ENCODE measurements at places on chromosomes 2 and 18.

DNA sequence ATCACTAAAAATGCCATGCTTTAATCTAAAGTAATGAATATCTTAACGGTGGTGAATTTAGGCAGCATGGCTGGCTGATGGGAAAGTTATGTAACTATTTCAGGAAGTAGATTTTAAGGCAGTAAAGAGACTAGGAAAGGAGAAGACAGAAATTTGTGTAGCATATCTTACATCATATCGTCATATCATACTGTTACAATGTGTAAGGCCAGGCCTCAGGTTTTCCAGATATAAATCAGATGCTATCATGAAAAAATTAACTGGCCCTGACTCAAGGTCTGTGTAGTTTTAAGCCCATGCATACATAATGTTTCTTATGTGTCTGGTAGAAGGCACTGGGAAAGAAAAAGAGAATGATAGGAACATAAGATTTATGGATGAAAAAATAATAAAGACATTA, 8.9 kb upstream of the FAP start:
- no peak for DNase-seq

- no peak for DNase-seq
These were observed 201.8 kb upstream of the GALNT5 start for GRCh38 chr2:157055660-157056199.

GRCh38 chr2:62972601-62973000, 78.0 kb upstream of the OTX1 start:
- DNase-seq = no peak

- no peak for DNase-seq
These were observed 24.8 kb downstream of the MRPL35 start for GRCh38 chr2:86223927-86224560.

- DNase-seq = no peak
These were observed 131.1 kb upstream of the RIOK3 start for GRCh38 chr18:23321996-23322395.

DNA sequence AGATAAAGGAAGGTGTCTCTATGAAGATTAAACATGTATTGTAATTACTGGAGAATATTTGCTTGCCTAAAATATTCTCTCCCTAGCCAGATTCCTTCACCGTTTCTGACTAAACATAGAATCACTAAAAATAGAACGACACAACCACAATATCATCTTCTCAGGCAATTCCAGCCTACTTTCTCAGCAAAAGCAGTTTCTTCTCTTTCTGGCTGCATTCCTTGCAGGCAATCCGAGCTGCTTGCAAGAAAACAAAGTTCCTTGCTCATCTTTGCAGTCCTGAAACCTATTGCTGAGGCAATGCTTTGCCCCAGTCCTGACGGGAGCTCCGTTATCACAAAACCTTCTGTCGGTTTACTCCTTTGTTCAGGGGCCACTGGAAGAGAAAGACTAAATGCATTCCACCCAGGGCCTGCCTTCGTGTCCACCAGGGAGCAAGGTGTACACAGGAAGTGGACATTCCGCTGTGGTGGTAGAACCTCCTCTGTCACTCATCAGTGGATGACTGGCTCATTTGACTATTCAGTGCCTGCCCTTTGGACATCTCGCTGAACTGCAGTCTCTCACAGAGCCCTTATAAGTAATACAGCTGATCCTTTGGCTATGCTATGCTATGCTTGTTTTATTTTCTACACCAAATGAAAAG, 239.2 kb upstream of the DOK6 start:
- no peak for DNase-seq

DNA sequence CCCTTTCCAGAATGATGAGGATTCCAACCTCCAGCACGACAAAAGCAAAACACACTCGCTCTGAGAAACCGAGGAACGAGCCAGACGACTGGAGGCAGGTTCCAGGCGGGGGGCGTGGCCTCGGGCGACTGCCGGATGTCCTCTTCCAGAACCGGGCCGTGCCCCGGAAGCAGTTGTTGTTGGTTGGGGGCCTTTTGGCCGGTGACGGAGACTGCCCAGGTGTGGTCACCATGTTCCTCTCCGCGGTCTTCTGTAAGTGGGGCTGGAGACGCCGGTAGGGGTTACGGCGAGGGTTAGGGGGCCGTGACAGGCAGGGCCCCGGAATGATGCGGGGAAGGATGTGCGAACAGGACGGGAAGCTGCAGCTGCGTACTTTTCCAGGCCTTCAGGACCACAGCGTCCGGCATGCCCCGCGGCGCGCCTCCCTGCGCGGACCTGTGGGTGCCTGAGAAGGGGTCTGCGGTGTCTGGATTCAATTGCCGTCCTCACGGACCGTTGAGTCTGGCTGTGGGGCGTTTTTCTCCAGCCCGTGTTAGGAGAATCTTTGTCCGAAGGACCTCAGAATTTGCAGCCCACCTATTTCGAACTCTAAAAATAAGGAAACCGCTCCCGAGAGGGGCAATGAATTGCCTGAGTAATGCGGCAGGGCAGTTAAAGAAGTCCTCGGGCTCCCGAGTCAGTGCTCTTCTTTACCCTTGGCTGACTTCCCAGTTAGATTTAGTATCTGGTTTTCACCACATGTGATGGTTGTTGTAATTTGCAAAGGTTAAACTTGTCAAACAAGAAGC, at the start of gene MRPL33:
Gene MRPL33, plus strand, starts transcription at position 172 of the 788 bp plus-strand sequence. Its CDS starts 59 bp downstream, at position 231.
- peak; percentile 78 for DNase-seq

- DNase-seq = no peak
These were observed 87.9 kb downstream of the WDPCP start for GRCh38 chr2:63500398-63500797.

DNA sequence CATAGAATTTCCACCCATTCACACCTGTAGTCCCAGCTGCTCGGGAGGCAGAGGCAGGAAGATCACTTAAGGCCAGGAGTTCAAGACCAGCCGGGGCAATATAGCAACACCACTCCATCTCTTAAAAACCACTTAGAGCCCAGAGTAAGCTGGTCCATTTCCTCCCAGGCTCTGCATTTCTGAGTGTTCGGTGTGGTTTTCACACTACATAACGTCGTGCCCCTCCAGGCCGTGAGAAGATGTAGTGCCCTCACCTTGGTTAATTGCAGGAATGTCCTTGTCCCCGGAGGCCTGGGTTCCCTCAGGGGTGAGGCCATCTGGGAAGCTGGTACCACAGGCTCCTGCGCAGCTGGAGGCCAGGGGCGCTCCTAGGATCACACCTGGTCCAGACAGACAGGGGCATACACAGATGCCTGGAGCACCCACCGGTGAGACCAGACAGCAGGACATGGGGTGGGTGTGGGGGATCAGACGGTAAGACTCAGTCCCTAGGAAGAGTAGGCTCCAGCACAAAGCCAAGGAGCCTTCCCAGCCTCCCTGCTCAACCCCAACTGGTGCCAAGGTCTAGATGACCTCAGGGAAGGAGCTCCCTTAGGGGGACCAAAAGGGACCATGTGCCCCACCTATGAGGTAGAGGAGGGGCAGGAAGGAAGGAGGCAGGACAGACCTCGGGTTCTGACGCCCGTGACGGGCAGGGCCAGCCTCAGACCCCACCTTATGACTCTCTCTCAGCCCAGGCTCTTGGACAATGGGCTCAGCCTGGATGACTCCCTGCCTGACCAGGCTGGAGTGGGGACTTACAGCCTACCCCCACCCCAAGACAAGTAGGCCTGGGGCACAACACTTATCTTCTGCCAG, 752 bp downstream of the ASTL start:
- no peak for DNase-seq

GRCh38 chr2:18752667-18753422, 163.5 kb upstream of the NT5C1B start:
- no peak for DNase-seq

GRCh38 chr2:9089831-9090230, 86.3 kb upstream of the MBOAT2 start:
- DNase-seq = no peak

DNA sequence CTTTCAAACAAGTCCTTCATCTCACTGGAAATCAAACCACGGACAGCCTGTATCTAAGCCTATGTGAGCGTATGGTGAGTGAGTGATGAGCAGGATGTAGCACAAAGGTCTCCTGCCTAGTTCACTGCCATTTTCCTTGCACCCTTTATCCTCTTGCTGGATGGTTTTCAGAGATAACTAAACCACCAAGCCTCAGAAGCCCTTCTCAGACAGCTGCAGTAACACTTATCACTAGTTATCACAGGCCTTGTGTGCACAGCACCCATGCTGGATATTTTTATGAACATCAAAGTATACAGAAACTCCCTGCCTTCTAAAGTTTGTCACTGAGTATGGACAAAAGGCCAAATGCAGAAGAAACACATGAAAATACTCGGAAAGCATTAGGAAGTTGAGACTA, 69.5 kb downstream of the C1D start:
- DNase-seq = peak; percentile 81

GRCh38 chr2:100205174-100205573, 62.8 kb upstream of the AFF3 start:
- DNase-seq = no peak

DNA sequence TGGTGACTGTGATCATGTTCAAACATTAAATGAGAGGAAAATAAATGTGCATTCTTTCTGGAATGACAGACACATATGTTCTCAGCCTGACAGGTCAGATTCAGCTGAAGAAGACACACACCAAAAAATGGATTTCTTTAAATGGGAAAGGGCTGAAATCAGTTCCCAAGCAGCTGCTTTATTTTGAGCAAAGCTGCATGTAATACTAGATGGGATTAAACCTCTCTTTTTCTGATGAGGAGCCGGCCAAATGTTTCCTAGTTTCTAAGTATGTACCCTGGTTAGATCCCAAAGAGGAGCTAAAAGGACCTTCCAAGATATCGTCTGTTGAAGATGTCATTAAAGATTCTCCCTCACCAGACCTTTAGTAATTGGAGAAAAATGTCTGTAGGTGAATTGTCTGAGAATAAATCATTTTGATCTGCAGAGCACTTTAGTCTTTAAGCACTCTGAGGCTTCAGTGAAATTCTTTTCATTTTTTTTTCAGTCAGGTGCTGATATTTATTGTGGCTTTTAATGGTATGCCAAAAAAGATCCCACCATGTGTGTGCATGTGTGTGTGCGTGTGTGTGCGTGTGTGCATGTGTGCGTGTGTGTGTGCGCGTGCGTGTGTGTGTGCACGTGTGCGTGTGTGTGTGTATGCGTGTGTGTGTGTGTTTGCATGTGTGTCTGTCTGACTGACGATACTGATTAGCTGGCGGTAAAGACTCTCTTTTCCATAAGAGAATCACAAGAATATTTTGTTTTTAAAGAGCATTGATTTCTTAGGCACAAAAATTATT, 175.8 kb downstream of the IRS1 start:
- no peak for DNase-seq

- DNase-seq = no peak
These were observed 95.9 kb downstream of the NEB start for GRCh38 chr2:151638191-151638933.

DNA sequence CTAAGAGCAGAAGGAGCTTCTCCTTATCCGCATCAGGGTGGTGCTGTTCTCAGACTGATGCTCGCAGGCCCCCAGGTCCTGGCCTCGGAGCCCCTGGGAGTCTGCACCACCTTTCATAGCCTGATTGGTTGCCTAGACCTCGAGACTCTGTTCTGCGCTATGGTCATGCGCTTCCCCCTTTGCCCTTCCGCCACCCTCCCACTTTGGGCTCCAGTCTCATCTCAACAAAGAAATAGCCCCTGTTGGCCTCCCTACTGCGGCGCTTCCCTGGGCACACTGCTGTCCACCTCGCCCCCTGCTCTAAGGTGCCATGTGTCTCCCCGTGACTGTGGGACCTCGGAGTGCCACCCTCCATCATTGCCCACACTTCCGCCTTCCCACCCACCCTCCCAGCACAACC, 102.9 kb upstream of the TWIST2 start:
- no peak for DNase-seq

GRCh38 chr2:160051371-160051800, 11.0 kb downstream of the PLA2R1 start:
- DNase-seq = no peak

DNA sequence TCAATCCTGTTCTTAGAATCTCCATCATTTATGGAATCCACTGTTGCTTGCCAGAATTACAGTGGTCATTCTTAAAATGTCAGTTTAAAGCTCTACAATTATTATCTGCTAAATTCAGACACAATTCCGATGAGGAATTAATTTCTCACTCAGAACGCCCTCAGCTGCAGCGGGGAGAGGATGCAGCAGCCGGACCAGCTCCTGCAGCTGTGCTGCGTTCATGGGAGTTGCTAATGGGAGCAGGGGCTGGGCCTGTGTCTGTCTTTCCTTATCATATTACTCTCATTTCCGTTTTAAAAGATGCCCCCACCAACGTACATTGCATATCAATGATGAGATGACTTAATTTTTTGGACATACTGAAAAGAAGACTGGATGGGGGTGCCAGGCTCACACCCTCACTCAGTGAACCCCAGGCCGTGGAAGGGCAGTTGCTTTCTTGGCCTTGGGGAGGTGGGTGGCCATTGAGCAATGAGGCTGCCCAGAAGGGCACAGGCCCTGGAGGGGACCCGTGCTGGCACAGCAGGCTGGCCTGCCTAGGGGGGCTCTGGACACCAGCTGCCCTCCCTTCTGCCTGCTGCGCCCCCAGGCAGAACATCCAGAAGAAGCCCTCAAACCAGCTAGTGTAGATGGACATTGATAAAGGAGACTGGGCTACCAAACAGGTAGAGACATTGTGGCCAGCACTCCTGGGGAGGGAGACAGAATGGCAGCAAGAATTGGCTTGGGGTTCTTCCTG, 503.6 kb upstream of the MYT1L start:
- no peak for DNase-seq

GRCh38 chr2:170498619-170499018, 216.5 kb upstream of the SP5 start:
- no peak for DNase-seq

DNA sequence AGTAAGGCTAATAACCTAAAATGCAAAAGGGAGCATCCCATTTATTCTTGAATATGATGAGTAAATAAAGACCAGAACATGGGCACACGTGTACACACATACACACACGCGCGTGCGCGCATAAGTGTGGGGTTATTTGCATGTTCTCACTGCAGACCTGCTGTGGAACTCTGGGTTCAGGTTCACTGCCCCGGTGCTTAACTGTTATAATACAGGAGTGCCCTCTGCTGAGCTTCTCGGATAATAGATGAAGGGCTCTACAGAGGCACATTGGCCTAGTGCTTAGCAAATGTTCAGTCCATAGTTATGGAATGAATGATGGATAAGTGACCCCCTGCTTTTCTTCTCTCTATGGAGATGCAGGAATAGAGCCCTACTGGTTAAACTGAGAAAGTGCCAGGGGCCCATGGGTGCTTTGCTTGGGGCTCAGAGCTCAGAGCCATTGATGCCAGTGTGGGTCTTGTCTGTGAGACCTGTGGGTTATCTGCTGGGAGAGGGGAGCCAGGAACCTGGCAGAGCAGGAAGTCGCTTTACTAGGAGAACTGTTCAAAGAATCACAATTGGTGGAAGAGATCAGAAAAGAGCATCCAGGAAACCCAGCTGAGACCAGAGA, 3.6 kb upstream of the ARL4C start:
- DNase-seq = no peak

GRCh38 chr2:176202491-176202890, 14.0 kb downstream of the HOXD1 start:
- no peak for DNase-seq
